M059J (cell line): ENCODE measurements at places on chromosomes 6 and 20.

DNA sequence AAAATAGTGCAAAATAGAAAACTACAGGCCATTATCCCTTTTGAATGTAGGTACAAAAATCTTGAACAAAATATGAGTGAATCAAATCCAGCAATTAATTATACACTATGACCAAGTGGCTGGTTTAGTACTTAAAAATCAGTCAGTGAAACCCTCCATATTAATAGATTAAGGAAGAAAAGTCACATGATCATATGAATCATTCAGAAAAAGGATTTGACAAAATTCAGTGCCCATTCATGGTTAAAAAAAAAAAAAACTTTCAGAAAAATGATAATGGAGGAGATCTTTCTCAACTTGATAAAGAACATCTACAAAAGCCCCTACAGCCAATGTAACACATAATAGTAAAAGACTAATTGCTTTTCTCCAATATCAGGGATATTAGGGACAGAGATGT lies 75.0 kb downstream of the FAM120B start:
- DNase-seq = no peak

- peak; percentile 97 for DNase-seq
Observed at GRCh38 chr20:4130404-4131189, 115.2 kb upstream of the RNF24 start.

- DNase-seq = no peak
Observed at GRCh38 chr6:11439017-11439420, 98.5 kb upstream of the TMEM170B start.

DNA sequence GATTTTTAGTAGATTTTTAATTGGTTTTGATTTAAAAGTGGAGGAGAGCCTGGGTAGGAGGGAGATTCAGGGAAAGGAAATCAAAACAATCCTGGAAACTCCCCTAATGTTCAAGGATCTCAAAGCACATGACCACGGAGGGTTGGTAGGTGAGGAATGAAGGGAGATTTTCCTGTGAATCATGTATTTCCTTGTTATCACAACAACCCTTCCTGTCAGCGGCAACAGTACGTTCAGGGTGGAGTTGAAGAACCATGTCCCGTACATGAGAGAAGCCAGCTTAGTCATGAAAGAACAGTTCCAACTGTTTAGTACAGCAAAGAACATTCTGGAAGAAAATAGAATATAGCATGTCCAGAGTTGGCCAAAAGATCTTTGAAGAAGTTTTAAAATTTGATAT lies 79.4 kb upstream of the SCAF8 start:
- peak; percentile 90 for DNase-seq

DNA sequence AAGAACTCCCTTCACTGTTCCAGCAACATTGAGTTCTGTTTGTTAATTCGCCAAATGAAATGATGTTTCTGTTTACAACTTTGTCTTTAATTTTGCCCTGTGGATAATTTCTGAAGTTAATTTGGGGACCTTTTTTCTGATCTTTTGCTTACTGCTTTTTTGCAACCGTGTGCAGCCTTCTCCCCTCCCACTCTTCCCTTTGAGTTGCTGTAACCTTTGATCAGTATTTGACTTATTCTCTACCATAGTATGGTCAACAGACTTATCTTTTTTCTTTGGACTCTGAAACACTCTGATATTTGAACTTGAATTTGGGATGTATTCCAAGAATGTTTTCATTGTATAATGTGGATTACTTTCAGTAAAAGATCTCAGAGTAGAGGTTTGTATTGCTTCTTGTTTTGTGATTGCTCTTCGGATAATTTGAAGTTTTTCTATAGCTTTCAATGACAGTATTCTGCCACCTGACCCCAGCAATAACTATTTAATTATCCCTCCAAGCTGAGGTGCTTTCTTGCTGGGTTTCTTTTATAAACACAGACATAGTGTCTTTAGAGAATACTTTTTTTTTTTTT lies 46.2 kb downstream of the LRRN4 start:
- no peak for DNase-seq

GRCh38 chr6:34964564-34964963 lies 75.5 kb downstream of the ANKS1A start:
- no peak for DNase-seq

DNA sequence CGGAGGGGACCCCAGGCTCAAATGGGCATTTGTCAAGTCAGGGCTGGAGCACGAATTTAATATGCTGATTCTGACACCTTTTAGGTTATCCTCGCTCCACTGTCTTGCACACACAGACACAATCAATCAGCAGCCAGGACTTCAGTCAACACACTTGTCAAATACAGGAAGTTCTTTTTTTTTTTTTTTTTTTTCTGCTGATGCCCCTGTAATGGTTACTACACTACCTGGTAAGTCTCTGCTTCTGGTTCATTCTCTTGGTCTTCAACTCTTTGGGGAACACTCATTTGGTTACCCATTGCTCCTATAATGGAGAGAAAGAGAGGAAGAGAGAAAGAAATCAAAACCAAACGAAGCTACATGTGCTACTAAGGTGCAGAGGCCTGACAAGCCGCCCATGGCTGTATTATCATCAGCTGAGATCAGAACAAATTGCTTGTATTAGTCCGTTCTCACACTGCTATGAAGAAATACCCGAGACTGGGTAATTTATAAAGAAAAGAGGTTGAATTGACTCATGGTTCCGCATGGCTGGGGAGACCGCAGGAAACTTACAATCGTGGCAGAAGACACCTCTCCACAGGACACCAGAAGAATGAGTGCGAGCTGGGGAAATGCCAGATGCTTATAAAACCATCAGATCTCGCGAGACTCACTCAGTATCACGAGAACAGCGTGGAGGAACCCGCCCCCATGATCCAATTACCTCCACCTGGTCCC lies 11.8 kb downstream of the BCAS1 start:
- DNase-seq = no peak

GRCh38 chr6:41734666-41735426 lies 562 bp downstream of the TFEB start:
- DNase-seq = peak; percentile 81

- no peak for DNase-seq
Observed at GRCh38 chr6:161575523-161576254, 301.8 kb upstream of the AGPAT4 start.

GRCh38 chr6:154239392-154239791 lies 117.2 kb downstream of the IPCEF1 start:
- peak; percentile 78 for DNase-seq

DNA sequence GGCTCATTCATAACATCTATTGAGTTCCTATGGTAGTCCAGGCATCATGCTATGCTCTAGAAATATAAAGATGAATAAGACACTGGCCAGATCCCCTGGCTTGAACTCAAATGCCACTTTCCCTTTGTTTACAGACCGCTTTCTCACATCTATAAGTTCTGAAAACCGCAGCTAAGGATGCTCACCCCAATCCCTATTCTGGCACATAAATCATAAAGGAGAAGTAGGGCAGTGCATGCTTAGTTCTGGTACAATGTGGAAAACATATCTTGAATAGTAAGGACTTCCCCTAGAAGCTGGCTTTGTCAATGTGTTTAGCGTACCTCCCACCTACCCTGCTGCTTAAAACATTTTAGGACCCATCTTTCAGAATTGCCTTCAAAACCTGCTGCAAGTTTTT lies 26.4 kb downstream of the MRS2 start:
- DNase-seq = no peak

GRCh38 chr20:54231036-54231435 lies 23.1 kb downstream of the PFDN4 start:
- no peak for DNase-seq

DNA sequence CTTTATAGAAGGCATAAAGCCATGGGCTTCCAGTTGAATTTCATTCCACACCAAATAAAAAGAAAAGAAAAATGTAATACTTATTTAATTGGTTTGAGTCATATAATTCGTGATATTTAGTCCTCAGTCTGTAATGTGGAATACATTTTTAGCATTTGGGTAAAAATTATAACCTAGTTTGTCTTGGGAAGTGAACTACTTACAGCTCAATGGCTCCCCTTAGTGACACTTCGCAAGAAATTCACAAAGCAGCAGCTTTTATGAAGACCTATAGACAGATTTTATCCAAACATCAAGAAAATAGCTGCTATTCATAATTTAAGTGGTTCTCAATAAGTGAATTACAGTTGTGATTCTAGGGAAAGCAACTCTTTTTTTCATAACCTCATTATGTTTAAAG lies 72.1 kb downstream of the RSPO3 start:
- peak; percentile 47 for DNase-seq

- peak; percentile 31 for DNase-seq
Observed at GRCh38 chr6:79946272-79947190, 822 bp downstream of the ELOVL4 start.

DNA sequence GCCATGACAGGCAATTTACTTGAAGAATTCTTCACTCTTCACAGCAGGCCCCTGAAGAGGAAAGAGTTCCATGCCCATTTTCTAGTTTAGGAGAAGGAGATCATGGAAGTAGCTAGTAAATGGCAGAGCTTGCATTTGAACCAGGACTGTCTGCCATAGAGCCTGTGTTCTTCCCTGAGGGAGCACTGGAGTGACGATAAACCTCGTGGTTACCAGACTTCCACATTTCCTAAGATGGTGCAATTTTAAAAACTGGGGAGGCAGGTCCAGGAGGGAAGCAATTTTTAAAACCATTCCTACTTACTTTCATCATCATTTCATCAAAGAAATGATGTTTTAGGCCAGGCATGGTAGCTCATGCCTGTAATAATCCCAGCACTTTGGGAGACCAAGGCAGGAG lies 36.8 kb downstream of the STK35 start:
- DNase-seq = no peak
